ENCODE measurements at places on chromosomes 3 and 15.

GRCh38 chr3:142053835-142054234, 95.5 kb downstream of the TFDP2 start:
- DNase-seq, result no peak

DNA sequence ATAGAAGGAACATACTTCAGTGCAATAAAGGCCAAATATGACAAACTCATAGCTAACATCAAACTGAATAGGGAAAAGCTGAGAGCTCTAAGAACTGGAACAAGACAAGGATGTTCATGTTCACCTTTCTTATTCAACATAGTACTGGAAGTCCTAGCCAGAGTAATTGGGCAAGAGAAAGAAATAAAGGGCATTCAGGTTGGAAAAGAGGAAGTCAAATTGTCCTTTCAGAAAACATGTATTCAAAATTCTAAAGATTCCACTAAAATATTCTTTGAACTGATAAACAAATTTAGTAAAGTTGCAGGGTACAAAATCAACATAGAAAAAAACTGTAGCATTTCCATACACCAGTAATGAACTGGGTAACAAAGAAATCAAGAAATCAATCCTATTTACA, 12.2 kb upstream of the ZNF197 start:
- no peak for DNase-seq

DNA sequence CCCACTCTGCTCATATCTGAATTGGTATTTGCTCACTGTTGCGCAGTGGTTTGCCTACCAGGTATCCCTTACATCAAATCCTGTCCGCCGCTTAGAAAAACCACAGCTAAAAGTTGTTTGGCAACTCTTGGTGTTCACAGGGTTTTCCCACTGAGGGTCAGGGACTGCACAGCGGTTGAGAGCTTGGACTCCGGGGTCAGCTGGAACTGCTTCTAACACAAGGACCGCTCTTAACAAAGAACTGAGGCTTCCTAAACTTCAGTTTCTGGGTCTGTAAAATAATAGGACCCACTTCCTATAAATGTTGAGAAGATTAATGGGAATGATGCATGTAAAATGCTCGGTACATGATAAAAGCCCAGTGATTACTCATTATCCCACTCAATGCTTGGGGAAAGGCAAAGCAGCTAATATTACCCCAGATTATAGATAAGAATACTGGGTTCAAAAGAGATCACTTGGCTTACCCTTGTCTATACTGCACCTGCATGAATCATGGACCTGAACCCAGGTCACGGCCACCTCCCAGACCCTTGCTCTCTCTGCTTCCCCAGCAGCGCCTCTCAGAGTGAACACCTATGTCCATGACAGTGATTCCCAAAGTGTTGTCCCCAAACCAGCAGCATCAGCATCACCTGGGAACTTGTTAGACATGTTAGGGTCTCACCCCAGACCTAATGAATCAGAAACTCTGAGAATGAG, 36.1 kb downstream of the LIPC start:
- DNase-seq, result no peak

DNA sequence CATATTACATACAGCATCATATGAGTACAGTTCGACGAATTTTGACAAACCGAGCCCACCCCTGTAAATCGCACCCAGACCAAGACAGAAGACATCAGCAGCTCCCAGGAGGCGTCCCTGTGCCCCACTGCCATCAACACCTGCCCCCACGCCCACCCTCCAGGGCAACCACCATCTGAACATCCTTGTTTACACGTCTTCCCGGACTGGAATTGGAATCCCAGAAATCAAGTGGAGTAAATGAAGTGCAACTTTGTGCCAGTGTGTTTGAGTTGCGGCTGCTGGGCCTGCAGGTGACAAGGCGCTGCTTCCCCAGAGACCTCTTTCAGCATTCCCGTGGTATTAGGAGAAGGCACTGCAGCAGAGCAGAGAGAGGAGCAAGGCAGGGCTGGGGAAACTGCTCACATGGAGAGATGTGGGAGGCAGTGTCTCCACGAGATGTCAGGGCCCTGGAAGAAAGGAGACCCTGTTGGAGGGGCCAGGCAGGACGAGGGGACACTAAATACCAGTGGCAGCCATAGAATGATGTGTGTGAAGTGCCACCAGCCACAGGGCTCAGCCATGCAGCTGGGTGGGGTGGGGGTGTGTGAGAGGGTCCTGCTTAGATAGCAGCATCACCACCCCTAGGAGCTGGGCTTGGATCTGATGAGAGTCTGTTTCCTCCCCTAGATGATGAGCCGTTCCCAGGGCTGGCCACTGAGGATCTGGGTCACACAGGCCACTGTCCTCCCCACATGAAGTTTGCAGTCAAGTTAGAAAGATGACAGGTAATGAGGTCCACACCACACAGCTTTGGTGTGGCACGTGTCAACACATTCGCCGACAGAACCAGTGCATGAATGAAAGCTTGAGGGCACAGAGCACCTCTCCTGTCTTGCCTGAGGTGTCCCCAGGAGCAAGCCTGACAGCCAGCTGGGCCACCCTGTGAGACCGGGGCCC, 33.4 kb upstream of the PCSK6 start:
- DNase-seq, result no peak

- DNase-seq, result no peak
Observed at GRCh38 chr3:124701687-124702086, 28.6 kb upstream of the UMPS start.

DNA sequence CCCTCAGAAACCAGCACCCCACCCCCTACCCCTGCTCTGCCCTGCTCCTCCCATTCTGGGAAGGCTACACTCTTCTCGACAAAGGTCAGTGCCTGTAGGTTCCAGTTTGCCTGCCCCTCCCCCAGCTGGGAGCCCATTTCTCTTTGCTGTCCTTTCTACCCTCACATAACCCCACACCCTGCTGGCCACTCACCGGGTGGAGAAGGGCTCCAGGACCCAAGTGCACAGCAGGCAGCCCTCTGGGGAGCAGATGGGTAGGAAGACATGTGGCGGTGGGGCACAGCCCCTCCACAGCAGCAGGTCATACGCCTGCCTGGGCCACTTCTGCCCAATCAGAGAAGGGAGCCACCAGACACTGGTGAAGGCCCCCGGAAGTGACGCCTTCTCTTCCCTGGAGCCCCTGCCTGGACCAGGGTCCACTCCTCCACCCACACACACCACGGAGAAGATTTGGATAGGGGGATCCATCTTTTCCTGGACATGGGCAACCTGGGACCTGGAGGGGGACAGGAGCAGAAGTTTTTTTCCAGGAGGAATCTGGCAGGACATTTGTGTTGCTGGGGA, at the start of gene THPO:
Gene THPO, minus strand, starts transcription at position 326 of the 564 bp plus-strand sequence. CDS start 1,948 bp downstream, outside the sequence.
- no peak for DNase-seq

GRCh38 chr3:173733029-173733652, 335.6 kb downstream of the NLGN1 start:
- no peak for DNase-seq

GRCh38 chr3:51394541-51394940, 3.5 kb downstream of the RBM15B start:
- DNase-seq, result no peak

DNA sequence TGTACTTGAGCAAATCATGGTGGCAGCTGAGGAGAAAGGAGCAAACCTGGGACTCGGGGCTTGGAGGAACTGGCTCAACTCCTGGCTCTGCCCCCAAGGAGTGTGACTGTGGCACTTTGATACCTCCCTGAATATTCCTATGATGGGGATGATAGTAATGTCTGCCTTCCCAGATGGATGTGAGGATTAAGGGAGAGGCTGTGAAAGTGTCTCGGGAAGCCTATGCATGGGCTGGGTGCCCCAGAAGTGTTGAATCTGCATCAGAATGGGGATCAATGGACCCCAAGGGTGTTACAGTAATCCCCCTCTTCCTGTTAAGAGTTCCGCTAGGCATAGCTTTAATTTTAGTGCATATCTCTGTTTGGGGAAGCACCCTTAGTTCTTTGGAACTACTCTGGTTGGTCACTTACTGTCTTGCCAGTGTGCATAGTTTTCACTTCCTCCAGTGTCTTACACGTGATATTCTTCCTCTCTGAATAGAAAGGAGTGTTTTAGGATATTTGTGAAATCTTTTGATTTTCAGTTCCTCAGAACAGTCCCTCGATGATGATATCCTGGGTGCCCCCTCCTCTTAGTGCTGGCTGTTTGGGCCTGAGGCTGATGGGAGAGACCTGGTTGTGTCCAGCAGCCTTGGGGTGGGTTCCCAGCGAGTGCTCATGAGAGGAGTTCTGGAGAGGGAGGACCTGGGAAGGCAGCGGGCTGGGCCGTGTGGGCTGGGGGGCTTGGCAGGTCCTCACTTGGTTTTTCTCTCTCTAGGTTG, 97.5 kb downstream of the CHDH start:
- no peak for DNase-seq

DNA sequence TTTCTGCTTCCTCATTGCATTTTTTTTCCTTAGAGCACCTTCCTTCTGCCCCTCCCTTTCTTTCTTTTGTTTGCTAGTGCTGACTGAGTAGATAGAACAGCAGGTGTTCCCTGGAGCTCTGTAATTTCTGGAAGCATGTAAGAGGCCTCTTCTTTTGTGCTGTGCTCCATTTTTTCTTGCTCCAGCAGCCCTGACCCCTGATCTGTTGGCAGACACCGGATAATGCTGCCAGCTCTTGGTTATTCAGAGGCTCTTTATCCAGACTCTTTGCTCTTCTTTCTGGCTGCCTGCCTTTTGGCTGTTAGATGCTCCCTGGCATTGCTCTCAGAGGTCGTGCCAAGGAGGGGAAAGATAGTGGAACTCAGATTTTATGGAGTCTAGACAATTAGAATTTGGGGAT, 104.4 kb upstream of the RBMS3 start:
- no peak for DNase-seq

GRCh38 chr3:71521940-71522876, 61.3 kb downstream of the FOXP1 start:
- no peak for DNase-seq

DNA sequence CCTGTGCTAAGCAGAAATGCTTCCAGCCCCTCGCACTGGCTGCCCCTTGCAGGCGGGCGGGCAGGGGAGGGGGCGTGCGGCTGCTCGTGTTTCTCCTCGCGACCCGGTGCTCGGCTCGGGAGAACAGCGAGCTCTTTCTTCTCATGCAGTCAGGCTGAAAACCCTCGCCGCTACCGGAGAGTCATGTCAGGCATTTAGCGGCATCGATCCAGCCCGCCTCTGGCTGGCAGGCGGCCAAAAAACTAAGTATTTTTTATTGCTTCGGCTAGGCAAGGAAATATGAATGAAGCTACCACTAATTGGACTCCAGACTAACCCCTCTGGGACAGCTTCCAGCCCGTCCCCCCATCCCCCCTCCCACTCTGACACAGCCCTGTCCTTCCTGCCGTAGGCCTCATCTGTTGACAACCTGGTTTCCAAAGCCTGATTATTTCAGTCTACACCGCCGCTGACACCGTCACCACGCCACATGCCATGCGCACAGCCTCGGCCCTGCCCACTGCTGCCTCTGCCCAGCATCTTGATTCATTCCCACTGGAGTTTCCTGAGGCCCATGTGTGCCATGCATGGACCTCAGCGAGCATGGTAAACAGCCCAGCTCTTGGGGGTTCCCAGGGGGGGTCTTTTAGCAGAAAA, 35.3 kb downstream of the TLE3 start:
- DNase-seq, result peak; percentile 76

- peak; percentile 86 for DNase-seq
Observed at GRCh38 chr3:132543011-132543739, 53.9 kb upstream of the ACKR4 start.

GRCh38 chr3:30059240-30059639, 547.2 kb upstream of the TGFBR2 start:
- DNase-seq, result no peak

- no peak for DNase-seq
Observed at GRCh38 chr15:30978328-30978727, 13.1 kb downstream of the MTMR10 start.

GRCh38 chr3:18135060-18135814, 289.9 kb downstream of the SATB1 start:
- DNase-seq, result no peak

DNA sequence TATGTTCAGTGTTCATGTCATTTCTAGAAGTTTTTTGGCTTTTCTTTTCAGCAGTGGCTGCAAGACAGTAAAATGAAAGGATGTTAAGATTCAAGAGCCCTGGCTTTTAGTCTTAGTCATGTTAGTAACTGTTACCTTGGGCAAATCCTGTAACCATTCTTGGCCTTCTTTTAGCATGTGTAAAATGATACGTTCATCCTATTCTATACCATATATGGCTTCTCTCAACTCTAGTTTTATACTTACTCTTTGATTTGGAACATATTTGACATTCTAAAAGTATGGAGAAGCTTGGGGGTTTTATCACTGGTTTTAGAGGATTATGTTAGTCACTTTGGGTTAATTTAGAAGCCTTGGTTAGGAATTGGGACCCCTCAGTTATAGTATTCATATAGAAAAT, 20.1 kb downstream of the GTF2E1 start:
- no peak for DNase-seq

- DNase-seq, result no peak
Observed at GRCh38 chr15:79987969-79988368, 17.0 kb upstream of the BCL2A1 start.

GRCh38 chr15:90646662-90647305, 70.4 kb upstream of the BLM start:
- no peak for DNase-seq

GRCh38 chr3:10248184-10248983, at the start of gene TATDN2:
TATDN2 (plus strand) TSS chr3:10248459; CDS start chr3:10249201, 742 bp downstream.
- DNase-seq, result peak; percentile 89

- no peak for DNase-seq
Observed at GRCh38 chr3:144516026-144516425, 544.4 kb downstream of the DIPK2A start.

DNA sequence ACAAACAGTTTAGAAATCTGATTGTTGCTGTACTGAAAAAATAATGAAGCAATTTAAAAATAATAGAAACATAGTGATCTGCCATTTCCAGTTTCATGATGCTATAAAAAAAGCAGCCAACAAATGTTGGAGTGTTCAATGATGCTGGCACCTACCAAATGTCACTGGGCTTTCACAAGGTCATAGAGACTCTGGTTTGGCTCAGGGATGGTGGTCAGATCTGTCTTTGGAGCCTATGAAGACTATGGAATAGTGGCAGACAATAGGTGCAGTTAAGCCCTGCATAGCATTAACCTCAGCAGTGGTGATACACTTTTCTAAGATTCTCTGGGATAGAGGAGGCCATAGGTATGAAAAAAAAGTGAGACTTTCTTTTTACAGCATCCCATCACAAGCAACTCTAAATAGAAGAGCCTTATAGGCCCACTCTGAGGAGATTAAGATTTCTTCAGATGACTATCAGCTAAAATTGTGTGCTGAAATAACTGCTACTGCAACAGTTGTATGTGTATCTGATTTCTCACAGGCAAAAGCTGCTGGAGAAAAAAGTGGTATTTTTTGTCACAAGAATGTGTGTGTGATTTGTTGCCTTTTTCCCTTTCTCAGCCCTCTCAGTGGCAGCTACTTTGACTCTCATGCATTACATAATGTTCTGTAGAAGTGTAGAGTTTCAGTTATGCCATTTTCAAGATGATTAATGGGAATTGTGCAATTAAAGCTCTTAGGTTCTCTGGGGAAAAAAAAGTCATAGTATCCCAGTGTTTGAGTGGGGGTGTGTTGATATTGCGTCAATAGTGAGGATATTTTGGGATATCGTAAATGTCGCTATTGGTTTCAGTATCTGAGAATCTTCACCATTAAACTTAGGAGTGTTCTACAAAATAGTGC, 137.4 kb downstream of the MBNL1 start:
- peak; percentile 81 for DNase-seq

- DNase-seq, result no peak
Observed at GRCh38 chr3:100740207-100740606, 30.9 kb downstream of the TFG start.

- DNase-seq, result no peak
Observed at GRCh38 chr3:71438071-71438685, 145.3 kb downstream of the FOXP1 start.
